ENCODE measurements at places on chromosomes 3 and 15.

DNA sequence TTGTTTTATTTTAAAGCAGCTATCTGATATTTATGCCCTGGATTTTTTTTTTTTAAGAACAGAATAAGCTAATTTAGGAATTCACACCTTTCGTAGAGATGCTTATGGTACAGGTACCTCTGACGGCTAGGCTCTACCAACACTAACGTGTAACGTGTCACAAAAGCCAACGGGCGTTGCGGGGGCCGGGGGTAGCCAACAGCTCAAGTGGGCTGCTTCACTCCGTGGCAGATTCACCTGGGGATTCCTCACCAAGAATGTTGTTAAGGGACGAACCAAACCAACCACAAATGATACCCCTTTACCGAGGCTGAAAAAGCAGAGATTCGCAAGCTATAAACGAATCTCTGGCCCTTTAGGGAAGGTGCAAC lies 1.0 kb downstream of the TMCC1 start:
- DNase-seq: no peak

GRCh38 chr15:68302729-68303128 lies 25.2 kb downstream of the FEM1B start:
- DNase-seq: peak; percentile 37

- no peak for DNase-seq
Measured at GRCh38 chr3:149848238-149848637, 35.2 kb downstream of the RNF13 start.

DNA sequence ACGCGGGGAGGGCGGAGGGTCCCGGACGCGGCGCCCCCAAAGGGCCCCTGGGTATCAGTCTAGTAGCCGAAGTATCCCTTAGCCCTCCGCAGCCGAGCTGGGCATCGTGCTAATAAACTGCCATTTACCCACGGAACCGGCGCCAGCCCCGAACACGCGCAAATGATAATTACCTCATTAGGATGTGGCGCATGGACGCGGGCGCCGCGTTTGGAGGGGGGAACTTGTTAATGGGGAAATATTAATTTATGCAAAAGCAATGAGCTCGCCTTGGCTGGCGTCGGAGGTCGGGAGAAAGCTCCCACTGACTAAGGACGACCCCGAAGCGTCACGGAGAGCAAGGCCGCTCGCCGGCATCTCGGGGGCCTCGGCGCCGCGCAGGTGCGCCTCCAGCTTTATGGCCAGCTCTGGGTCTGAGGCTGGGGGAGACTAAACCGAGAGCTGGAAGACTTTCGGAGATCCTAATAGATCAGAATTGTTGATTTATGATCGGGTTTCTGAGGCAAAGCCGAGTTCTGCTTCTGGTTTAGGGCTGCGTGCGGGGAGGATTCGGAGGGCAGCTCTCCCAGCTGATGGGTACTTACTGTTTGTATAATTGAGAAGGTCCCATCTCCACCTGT lies 474 bp upstream of the FEZF2 start:
- peak; percentile 58 for DNase-seq

- peak; percentile 67 for DNase-seq
Measured at GRCh38 chr3:99868311-99868646, 50.6 kb downstream of the CMSS1 start.

- peak; percentile 74 for DNase-seq
Measured at GRCh38 chr15:63077952-63078351, 35.4 kb downstream of the TPM1 start.

GRCh38 chr3:162142511-162142910 lies 645.9 kb downstream of the OTOL1 start:
- no peak for DNase-seq

DNA sequence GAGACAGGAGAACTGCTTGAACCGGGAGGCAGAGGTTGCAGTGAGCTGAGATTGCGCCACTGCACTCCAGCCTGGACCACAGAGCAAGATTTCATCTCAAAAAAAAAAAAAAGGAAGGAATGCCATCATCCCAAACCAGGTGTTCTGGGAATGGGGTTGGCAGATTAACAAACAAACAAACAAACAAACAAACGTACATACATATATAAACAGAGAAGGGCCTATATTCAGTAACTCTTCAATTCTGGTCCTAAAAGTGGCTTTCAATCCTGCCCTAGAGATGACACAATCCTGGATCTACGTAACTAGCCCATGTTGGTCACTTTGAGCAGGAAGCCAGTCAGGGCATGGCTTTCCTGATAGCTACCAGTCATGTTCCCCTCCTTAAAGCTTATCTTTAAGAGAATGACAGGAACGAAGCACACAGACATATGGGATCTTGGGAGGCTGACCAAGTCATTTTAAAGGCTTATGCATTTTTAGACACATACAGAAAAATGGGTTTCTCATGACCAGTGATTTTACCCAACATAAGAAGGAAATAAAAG lies 29.9 kb upstream of the RAB11A start:
- DNase-seq: peak; percentile 20

- no peak for DNase-seq
Measured at GRCh38 chr3:52703341-52703740, 2.2 kb downstream of the GLT8D1 start.

- DNase-seq: no peak
Measured at GRCh38 chr3:12336099-12336498, 47.2 kb downstream of the PPARG start.

DNA sequence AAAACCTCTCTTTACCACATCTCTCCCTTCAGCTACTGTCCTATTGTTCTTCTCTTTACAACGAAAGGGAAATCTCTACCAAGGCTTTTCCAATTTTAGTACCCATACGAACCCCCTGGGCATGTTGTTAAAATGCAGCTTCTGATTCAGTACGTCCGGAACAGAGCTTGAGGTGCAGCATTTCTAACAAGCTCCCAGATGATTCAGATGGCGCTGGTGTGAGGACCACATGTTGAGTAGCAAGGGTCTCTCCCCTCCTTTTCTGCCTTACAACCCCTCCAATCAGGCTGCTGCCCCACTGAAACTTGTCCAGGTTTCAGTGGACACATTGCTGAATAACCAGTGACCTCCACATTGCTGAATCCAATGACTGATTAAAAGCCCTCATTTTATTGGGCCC lies 177.1 kb upstream of the FEZF2 start:
- DNase-seq: no peak

GRCh38 chr3:106288781-106289180 lies 420.0 kb upstream of the CBLB start:
- no peak for DNase-seq

- no peak for DNase-seq
Measured at GRCh38 chr3:128804811-128805155, 74.6 kb upstream of the ACAD9 start.

GRCh38 chr3:20340324-20340928 lies 154.4 kb upstream of the SGO1 start:
- DNase-seq: peak; percentile 94

- no peak for DNase-seq
Measured at GRCh38 chr15:57489122-57489521, 102.6 kb upstream of the MYZAP start.

GRCh38 chr3:144055604-144056003 lies 84.0 kb downstream of the DIPK2A start:
- no peak for DNase-seq

DNA sequence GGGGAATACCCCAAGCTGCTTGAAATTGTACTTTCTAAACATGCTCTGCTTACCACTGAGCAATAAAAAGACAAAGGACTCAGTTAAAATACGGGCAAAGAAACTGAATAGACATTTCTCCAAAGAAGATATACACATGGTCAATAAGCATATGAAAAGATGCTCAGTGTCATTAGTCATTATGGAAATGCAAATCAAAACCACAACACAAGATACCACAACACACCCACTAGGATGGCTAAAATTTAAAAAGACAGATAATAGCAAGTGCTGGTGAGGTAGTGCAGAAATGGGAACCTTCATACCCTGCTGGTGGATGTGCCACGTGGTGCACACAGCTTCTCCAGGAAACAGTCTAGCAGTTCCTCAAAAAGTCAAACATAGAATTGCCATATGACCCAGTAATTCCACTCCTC lies 21.3 kb downstream of the LRIG1 start:
- DNase-seq: no peak

DNA sequence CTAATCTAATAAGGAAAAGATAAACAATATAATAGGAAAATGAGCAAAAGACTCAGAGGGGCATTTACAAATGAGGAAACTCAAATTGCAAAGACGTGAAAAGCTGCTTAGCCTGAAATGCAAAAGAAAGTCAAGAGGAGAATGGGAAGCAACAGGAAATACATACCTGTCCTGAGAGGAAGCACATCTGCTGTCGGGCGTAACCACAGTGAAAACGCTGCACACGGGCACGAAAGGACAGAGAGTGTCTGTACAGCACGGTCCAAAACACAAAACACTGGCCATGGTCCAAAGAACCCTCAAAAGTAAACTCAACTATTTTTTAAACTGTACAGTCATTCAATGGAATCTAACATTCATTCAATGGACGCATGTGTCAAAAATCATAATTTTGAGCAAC lies 100.6 kb downstream of the CHSY1 start:
- no peak for DNase-seq

DNA sequence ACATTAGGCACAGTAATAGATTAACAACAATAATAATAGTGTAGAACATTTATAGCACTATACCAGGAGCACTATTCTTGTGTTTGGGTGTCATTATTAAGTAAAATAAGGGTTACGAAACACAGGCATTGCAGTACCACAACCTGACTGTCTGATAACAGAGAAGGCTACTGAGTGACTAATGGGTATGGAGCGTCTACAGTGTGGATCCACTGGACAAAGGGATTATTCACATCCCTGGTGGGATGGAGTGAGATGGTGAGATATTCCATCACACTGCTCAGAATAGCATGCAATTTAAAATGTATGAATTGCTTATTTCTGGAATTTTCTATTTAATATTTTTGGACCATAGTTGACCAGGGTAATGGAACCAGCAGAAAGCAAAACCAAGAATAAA lies 18.2 kb downstream of the MINDY4B start:
- no peak for DNase-seq

DNA sequence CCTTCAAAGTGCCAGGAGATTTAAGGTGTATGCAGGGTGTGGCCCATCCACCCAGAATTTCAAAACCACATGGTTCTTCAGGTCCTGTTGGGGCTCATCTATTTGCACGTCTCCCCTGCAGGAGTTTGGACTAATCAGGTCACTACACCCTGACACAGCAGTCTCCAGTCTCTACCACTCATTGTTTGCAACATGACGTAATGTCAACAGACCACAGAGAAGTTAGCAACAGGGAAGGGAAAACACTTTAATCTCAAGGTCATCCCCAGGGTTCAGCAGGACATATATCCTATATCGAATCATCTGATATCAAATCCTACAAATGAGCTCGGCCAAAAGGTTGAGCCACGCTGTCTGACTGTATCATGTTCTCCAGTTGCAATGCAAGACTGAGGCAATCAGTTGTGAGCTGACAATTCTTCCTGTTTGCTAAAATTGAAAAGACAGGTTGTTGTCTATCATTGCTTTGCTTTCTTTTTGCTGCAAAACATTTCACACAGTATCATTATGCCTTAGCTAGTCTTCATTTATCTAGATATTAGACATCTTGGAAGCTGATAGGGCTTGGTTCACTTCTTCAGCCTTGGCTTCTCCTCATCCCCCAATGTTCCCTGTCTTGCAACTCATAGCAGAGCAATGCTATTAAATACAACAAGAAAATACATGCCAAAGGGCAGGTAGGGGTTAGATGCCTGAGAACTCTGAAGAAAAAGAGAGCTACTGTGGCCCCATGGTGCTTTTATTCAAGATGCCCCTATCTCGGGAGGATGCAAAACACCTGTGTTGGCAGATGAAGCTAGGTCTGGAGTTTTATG lies 13.4 kb upstream of the LEKR1 start:
- no peak for DNase-seq

DNA sequence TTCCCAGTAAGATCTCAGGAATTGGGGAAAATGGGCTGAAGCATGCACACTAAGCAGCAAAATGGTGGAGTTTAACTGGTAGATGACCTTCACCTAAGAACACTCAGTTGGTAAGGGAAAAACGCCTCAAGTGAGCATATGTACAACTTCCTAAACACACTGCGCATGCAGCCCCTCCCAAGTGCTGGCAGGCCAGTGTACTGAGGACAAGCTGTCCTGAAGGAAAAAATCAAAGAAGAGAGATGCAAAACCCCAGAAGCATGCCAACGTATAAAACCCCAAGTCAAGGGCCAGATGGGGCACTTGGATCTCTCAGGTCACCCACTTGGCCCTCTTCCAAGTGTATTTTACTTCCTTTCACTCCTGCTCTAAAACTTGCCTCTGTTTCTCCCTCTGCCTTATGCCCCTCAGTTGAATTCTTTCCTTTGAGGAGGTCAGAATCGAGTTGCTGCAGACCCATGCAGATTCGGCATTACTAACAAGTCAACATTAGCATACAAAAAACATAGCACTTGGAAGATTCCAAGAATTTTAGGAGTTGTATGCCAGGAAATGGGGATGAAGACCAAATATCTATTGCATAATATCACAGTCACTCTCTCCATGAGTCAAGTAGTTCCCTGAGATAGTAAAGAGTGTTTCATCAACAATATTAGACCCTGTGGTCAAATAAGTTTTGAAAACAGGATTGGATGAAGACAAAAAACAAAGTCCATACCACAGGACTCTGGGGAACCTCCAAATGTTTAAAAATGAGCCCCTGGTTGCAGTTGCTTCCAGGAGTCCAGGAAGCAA lies 10.8 kb upstream of the FYCO1 start:
- no peak for DNase-seq

GRCh38 chr15:41507820-41508290 lies 5.8 kb downstream of the LTK start:
- no peak for DNase-seq

- no peak for DNase-seq
Measured at GRCh38 chr3:11641683-11642430, 1.9 kb downstream of the VGLL4 start.

GRCh38 chr3:38878646-38879045 lies 62.6 kb upstream of the SCN10A start:
- DNase-seq: no peak

- DNase-seq: no peak
Measured at GRCh38 chr15:69994429-69995205, 103.1 kb downstream of the TLE3 start.

- peak; percentile 69 for DNase-seq
Measured at GRCh38 chr3:111715911-111716523, 120.9 kb upstream of the ZBED2 start.

GRCh38 chr3:94402126-94402525 lies 339.3 kb downstream of the NSUN3 start:
- no peak for DNase-seq

GRCh38 chr15:37537802-37538201 lies 396.6 kb upstream of the TMCO5A start:
- no peak for DNase-seq

- no peak for DNase-seq
Measured at GRCh38 chr3:152121270-152121636, 147.5 kb upstream of the MBNL1 start.

DNA sequence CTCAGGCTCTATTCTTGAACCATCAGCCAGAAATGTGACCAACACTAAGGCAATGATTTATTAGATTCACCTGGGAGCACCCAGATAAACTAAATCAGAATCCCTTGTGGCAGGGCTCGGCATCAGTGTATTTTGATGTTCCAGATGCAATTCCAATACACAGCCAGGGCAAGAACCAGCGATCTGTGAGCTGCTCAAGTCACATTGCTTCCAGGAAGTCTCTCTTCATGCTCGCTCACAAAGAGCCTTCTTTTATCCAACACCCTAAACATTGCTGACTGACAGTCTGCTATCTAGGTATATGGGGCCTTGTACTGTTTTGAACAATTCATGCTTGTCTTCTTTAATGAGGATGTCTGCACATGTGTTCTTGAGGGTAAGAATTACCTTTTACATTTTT lies 40.9 kb upstream of the GOLGA8J start:
- no peak for DNase-seq

GRCh38 chr3:4907643-4908432 lies 71.4 kb upstream of the BHLHE40 start:
- no peak for DNase-seq

- no peak for DNase-seq
Measured at GRCh38 chr3:77052733-77053670, 13.1 kb downstream of the ROBO2 start.

Measured in endodermal cell (in vitro differentiated cells).